ENCODE measurements at places on chromosomes 4 and X. TPM values are rescaled to one million over a fixed set of nuclear protein-coding genes. Genes with fewer than 3 reads are reported as not detected.

Gene UNC5C
- polyA plus RNA-seq, result 35.4 TPM

Gene TMSB15A
- polyA plus RNA-seq, result 51.8 TPM

Gene VCX
- polyA plus RNA-seq, result not detected

Gene USP17L25
- polyA plus RNA-seq, result not detected

Gene INTS6L
- polyA plus RNA-seq, result 33.1 TPM

Gene USP26
- not detected for polyA plus RNA-seq

Gene APBB2
- 52.1 TPM for polyA plus RNA-seq

Gene NDNF
- polyA plus RNA-seq, result 217 TPM

Gene NUP62CL
- polyA plus RNA-seq, result 4.3 TPM

Gene LRCH2
- 17.9 TPM for polyA plus RNA-seq

Gene STK32B
- polyA plus RNA-seq, result 3.7 TPM

Gene CMC4
- polyA plus RNA-seq, result 7.5 TPM

Gene STATH
- polyA plus RNA-seq, result not detected

Gene GPRIN3
- 1.6 TPM for polyA plus RNA-seq

Gene MAGEB10
- 0.10 TPM for polyA plus RNA-seq

Gene MAGEC3
- polyA plus RNA-seq, result 0.92 TPM

Gene HAUS3
- polyA plus RNA-seq, result 25.9 TPM

Gene VSIG1
- 0.42 TPM for polyA plus RNA-seq

Gene TLR10
- 0.68 TPM for polyA plus RNA-seq
